ENCODE measurements at places on chromosomes 16 and 17. TPM values are rescaled to one million over a fixed set of nuclear protein-coding genes. Genes with fewer than 3 reads are reported as not detected.

NUDT7 gene
- 5.6 TPM for total RNA-seq

KRTAP1-1 gene
- not detected for total RNA-seq

SNAI3 gene
- 19.4 TPM for total RNA-seq

APOH gene
- not detected for total RNA-seq

UQCRC2 gene
- 122 TPM for total RNA-seq

TP53TG3B gene
- total RNA-seq = not detected

SOX15 gene
- total RNA-seq = 23.6 TPM

OXLD1 gene
- 46.0 TPM for total RNA-seq

STH gene
- total RNA-seq = not detected

KCNH4 gene
- 0.08 TPM for total RNA-seq

GRAPL gene
- not detected for total RNA-seq

TEKT1 gene
- not detected for total RNA-seq

NECAB2 gene
- total RNA-seq = 1.4 TPM

SLC12A3 gene
- total RNA-seq = not detected

CCL4L2 gene
- not detected for total RNA-seq

SLFN14 gene
- total RNA-seq = not detected

CCT6B gene
- 0.94 TPM for total RNA-seq

MT3 gene
- total RNA-seq = not detected

HSD11B2 gene
- total RNA-seq = 23.0 TPM

KRT24 gene
- total RNA-seq = not detected

IRX3 gene
- 1.7 TPM for total RNA-seq

KRT28 gene
- not detected for total RNA-seq

OTOP3 gene
- not detected for total RNA-seq

KRTAP4-9 gene
- not detected for total RNA-seq

TP53TG3C gene
- not detected for total RNA-seq

ETV4 gene
- total RNA-seq = 126 TPM

Measured in GM23338 (cell line).